ENCODE measurements at places on chromosomes 4 and X.

DNA sequence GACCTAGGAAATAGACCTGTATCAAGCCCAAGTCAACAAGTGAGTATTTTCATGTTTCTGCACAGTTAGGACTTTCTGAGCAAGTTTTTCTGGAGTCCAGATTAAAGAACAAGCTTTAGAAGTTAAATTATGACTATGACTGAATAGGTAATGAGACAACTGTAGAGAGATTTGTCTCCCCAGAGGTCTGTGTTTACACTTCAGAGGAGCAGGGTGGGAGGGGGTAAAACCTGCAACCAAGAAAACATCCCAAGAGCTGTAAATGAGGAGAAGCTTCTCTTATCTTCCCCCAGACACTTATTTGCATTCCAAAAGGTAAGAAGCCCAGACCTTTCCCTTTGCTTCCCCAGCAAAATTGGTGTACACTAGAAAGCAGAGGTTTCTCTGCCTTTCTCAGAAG, 22.1 kb upstream of the CEP135 start:
- DNase-seq: no peak

DNA sequence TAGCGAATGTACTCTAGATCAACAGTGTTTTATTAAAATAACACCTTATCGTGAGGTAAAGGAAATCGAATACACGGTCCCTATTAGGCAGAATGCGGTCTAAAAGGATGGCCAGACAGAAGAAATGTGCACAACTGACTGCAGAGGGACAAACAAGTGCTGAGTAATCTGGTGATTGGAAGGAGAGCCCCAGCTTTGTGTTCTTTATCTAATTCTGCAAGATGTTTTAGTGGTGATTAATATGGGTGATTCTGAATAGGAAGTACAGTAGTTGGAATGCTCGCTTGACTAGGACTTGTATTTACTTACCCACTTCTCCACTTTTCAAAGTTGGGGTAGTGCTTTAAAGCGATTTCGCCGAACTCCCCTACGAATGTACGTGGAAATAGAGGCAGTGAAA, 1.2 kb downstream of the WDR44 start:
- no peak for DNase-seq

- no peak for DNase-seq
Measured at GRCh38 chr4:48254381-48255071, 15.1 kb downstream of the TEC start.

DNA sequence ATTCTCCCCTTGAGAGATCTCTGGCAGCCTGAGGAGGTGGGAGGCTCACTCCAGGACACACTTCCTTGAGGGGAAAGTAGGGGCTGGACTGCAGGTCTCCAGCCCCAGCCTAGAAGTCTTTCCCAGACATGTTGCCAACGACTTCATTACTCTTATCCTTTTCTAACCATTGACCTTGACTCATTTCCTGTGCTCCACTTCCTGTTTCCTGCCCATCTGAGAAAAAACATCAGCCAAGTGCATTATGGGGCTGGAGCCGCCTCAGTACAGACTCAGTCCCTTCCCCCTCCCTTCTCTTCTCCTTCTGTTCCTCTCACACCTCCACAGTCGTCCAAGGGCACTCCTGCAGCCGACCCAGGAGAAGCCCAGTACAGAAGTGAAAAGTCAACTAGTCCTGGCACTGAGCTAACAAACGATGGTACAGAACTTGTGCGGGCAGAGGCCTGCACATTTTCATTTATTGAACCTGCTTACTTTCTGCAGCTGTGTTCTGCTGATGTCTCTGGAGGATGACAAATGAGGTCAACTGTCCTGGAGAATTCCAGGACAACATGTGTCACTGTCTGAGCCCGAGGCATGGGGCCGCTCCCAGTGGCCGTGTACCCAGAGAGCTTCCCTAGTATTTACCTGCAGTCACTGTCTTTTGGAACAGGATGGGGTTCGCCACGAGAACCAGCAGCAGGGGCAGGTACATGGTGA, 20.1 kb downstream of the GPR143 start:
- DNase-seq: no peak

DNA sequence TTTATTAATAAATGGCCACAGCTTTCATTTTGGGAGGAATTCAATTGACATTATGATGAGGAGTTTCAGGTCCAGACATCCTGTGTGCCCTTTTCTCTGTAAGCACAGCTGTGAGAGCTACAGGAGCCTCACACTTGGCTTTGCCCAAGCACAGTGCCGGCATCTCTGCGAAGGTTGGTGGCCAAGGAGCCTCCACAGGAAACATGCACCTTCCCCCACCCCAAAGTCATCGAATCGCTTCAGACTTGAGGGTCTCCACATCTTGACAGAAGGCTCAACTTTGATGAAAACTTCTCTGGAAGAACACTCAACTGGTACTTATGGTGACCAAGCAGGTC, 100.0 kb downstream of the SYNPO2 start:
- no peak for DNase-seq

- DNase-seq: no peak
Measured at GRCh38 chr4:100009490-100009889, 59.4 kb upstream of the H2AZ1 start.

DNA sequence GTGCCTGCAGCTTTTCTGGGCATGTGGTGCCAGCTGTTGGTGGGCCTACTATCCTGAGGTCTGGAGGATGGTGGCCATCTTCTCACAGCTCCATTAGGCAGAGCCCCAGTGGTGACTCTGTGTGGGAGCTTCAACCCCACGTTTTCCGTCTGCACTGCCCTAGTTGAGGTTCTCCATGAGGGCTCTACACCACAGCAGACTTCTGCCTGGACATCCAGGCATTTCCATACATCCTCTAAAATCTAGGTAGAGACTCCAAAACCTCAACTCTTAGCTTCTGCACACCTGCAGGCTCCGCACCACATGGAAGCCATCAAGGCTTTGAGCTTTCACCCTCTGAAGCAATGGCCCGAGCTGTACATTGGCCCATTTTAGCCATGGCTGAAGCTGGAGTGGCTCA, 153.3 kb upstream of the PGRMC2 start:
- DNase-seq: no peak

Measured in HuH-7 (cell line).